ENCODE measurements at places on chromosomes 6 and 20.

- no peak for DNase-seq
Observed at GRCh38 chr6:51855310-51856082, 231.9 kb downstream of the PKHD1 start.

DNA sequence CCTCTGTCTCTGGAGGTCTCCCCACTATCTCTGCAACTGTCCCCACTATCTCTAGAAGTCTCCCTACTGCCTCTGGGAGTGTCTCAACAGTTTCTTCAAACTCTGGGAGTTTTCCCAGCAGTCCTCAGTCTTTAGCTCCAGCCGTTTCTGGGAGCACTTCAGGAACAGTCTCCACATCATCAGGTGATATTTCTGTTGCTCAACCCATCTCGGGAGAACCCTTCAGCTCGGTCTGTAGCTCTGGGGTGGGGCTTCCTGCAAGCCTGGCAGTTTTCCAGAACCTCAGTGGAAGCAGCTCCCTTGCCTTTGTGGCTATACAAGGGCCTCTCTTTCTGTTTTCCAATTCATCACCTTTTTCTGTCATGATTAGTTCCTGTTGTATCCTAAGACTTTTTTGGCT is 3.0 kb upstream of the SFTA2 start:
- no peak for DNase-seq

GRCh38 chr6:100266494-100267401 is 198.0 kb downstream of the SIM1 start:
- DNase-seq: no peak

DNA sequence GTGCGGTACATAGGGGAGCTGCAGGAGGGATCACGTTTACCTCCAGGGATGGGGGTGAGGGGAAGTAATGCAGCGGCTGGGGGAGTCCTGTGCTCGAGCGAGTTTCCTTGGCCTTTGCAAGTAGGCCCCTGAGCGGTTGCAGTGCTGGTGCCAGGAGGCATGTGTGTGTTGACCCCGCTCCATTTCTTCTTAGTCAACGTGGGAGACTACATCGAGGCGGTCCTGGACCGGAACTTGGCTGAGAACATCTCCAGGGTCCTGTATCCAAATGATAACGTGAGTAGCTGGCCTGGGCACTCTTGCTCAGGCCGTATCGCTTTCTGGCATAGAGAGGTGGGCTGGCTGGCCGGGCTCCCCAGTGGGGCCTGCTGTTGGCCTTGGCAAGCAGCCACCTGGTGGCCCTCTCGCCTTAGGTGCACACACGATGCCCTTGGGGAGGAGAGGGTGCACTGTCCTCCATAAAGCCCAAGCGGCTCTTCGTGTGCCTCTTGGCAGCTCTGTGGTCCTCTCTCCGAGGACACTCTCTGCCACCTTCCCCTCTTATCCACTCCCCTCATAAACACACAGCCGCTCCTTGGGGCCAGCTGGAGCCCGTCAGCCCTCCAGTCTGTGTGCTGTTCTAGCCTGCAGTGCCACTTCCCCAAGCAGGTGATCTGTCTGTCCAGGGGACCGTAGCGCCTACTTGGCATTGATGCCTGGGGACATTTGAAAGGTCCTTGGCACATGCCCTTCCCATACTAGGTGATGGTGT is 29.3 kb downstream of the PYGB start:
- DNase-seq: no peak

- no peak for DNase-seq
Observed at GRCh38 chr6:85118233-85118632, 331.6 kb upstream of the NT5E start.

DNA sequence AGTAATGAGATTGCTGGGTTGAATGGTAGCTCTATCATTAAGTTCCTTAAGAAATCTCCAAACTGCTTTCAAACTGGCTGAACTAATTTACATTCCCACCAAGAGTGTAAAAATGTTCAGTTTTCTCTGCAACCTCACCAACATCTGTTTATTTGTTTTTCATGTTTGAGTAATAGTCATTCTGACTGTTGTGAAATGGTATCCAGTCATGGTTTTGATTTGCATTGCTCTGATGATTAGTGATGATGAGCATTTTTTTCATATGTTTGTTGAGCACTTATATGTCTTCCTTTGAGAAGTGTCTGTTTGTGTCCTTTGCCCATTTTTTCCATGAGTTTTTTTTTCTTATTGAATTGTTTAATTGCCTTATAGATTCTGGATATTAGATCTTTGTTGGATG is 24.9 kb downstream of the DEFB125 start:
- no peak for DNase-seq

DNA sequence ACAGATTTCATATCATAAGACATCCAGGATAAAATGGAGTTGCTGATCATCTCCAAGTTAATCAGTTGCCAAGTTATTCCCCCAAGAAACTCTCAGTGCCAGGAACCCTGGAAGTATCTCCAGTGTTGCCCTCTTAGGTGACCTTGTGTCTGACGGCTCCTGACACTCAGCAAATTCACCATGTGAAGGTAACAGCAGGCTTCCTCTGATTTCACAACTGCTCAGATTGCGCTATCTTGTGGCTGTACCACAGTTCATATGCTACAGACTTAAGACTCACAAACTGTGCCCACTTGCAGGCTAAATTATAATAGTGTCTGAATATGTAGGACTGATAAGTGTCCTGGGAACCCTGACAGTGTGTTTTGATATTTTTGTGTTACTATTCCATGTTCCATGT is 186.6 kb upstream of the OPRM1 start:
- no peak for DNase-seq

- no peak for DNase-seq
Observed at GRCh38 chr6:37826993-37827392, 7.5 kb downstream of the ZFAND3 start.

- no peak for DNase-seq
Observed at GRCh38 chr6:37630281-37630799, 67.3 kb downstream of the MDGA1 start.

DNA sequence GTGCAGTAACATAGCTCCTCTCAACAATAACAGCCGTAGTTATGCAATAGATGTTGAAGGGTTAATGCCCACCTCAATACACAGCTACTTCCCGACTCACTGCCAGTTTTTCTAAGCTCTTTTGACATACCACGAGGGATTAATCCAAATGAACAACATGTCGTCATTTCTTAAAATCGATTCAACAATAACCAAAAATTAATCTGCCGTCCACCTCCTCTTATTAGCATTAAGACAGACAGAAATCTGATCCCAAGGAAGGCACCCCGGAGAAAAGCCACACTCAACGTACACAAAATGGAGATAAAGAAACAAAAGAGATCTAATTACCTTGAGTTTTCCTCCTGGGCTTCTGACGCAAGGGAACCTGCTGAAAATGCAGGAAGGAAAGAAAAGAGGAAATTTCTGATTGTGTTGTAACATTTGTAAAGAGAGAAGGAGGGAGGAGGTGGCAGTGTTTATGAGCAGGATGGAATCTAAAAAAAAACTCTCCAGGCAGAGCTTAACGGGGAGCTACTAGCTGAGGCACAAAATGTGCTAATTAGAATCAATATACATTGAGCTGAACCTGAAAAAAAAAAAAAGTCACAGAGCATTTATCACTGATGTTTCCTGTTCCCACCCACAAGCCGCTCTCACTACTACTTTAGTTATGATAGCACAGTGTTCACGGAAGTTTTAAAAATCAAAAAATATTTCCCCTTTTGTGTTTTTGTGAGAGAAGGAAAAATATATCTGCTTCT is 109.3 kb downstream of the IPCEF1 start:
- peak; percentile 28 for DNase-seq

- DNase-seq: no peak
Observed at GRCh38 chr20:57953638-57954037, 243.8 kb upstream of the PMEPA1 start.

DNA sequence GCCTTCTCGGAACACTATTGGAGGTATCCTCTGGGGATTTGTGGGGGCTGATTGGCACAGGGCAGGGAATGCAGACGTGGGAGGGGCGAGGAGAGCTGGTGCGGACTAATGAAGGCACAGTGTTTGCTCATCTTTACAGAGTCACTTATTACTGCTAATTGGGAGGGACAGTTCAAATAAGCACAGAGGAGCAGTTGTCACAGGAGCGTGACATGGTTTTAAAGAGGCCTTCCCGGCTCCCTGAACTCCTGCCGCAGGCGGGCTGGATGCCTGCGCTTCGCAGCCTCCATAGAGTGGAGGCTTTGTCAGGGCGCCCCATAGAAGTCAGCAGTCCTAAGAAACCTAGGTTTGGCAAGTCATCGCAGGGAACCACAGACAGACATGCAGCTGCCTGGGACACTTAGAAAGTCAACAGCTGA is 149.6 kb downstream of the LINC00237 start:
- DNase-seq: no peak

DNA sequence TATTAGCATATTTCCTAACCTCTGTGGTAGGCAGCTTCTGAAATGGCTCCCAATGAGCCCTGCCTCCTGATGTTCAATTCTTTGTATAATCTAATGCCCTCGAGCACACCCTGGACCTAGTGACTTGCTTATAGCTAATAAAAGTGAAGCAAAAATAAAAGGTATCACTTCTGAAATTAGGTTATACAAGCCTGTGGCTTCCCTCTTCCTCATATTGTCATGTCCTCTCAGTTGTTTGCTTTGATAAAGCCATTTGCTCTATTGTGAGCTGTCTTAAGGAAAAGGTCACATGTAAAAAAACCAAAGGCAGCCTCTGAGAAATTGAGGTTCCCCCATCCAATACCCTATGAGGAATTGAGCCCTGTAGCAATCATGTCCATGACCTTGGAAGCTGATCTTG is 442.1 kb upstream of the ADGRB3 start:
- no peak for DNase-seq

GRCh38 chr20:41989935-41990635 is 371.9 kb upstream of the CHD6 start:
- no peak for DNase-seq

DNA sequence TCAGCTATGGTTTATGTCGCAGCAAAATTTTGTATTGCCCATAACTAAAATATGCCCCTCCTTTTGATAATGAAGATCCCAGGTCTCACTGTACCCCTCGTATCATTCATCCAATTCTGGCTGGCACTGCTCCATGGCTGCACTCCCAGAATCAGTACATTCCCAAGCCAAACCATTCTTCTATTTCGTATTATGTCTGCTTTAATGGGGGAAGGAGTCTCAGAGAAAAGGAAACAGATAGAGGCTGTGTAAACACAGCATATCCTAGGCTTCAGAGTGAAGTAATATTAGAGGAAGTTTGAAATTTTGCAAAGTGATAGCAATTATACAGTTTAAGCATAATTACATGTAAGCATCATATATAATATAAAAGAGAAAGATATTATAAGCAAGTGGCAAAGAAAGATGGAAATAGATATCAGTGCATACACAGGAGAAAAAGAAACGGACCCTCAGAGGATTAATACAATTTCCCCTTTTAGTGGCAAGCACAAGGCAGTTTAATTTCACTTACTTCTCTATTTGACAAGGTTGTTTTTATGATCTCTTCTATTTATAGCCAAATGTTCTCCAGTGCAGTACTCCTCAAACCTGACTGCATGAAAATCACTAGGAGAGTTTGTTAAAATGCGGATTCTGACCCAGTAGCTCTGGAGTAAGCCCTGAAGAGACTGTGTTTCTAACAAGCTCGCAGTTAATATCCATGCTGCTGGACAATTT is 56.5 kb upstream of the TENT5A start:
- no peak for DNase-seq

DNA sequence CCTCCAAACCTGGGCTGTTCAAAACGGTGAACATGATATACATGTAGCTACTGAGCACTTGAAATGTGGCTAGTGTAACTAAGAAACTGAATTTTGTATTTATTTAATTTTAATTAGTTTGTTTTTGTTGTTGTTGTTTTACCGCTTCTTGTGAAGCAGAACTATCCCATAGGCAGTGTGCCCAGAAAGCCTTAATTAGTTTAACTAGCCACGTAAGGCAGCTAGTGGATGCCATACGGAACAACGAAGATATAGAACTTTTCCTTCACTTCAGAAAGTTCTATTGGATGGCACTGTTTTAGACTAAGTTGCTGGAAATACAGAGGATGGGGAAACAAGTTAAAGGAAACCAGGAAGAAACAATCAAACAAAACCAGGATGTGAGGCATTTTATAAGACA is 70.6 kb downstream of the NUDT3 start:
- DNase-seq: no peak

GRCh38 chr6:5422321-5422915 is 161.1 kb downstream of the FARS2 start:
- DNase-seq: no peak

DNA sequence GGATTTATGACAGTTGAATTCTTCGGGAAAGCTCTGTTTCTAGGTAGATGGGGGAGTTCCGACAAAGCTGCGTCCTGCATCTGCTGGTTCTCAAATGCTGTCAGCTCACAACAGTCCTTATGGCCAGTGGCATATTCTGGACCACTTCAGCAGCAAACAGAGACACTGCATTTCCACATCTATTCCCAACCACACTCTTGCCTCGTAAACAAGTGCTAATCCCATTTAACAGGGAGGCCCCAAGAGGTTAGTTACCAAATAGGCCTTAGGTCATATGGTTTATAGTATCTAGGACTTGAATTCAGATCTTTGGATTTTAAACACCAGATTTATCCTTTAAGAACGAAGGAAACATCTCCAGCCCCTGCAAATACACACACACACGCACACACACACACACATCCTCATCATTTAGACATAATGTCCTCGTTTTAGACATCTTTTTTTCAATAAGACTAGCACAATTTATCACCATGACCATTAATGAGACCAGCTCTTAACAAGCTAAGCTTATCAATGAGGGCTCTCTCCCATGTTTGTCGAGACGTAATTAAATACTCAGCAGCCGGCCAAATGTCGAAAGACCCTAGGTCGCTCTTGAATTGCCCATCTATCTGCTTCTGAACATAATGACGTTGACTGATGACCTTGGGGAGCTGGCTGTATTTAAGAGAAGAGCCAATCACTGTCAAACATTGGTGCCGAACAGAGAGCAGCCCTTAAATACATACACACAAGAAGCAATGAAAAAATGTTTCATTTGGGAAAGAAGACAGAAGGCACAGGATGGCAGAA is 84.5 kb downstream of the PSMG4 start:
- DNase-seq: no peak

GRCh38 chr6:139494376-139494990 is 120.0 kb upstream of the CITED2 start:
- no peak for DNase-seq

DNA sequence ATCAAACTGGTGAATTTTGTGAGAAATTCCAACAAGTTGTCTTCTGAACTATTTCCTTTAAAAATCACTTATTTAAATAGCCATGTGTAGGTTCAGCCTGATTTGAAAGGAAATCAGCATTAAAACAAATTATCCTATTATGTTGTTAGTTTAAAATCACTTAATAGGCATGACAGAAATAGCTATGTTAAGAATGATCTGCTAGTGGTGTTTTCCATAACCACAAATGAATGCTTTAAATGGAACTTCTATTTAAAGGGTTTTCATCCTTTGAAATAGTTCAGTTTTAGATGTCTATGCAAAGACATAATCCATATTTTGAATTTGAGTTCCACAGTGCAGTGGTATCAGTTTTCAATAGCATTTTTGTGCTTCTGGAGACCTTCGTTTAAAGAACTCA is 120.1 kb downstream of the PLEKHG1 start:
- DNase-seq: no peak

GRCh38 chr6:157151029-157151428 is 172.3 kb downstream of the TMEM242 start:
- DNase-seq: no peak

All from stimulated activated CD4-positive, alpha-beta T cell treated with anti-CD3 and anti-CD28 coated beads, Interleukin-4, amount 100 ng/mL, for 48 hours (primary cell).